ENCODE measurements at places on chromosomes 3 and 15.

GRCh38 chr3:25029820-25030219, 398.2 kb upstream of the RARB start:
- DNase-seq: no peak

DNA sequence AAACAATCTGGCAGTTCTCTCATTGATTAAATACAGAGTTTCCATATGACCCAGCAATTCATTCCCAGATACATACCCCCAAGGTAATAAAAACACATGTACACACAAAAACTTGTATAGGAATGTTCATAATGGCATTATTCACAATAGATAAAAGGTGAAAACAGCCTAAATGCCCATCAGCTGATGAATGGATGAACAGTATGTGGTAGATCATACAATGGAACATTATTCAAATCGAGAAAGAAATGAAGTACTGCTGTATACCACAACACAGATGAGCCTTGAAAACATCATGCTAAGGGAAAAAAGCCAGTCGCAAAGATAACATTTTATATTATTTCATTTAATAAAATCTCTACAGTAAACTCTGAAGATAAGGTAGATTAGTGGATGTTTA, 71.2 kb downstream of the SLTM start:
- no peak for DNase-seq

DNA sequence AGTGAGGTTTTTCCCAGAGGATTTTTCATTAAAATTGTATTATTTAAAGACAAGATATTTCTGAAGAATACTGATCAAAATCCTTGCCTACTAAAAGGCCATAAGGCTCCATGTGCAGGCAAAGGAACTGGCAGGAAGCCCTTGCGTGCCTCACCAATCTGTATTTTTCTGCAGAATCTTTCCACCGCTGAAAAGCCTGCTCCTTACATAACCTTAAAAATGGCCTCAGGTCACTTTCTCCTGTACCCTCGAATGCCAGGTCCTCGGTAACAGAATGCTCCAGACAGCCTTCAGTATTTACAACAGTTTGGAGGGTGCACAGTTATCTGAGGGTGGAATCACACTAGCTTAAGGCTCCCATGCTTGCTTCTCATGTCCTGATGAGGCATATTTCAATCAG, 3.2 kb downstream of the MORC1 start:
- no peak for DNase-seq

GRCh38 chr15:70195587-70196305, 98.0 kb upstream of the TLE3 start:
- DNase-seq: no peak

GRCh38 chr15:29278436-29279105, 8.9 kb upstream of the NSMCE3 start:
- no peak for DNase-seq

DNA sequence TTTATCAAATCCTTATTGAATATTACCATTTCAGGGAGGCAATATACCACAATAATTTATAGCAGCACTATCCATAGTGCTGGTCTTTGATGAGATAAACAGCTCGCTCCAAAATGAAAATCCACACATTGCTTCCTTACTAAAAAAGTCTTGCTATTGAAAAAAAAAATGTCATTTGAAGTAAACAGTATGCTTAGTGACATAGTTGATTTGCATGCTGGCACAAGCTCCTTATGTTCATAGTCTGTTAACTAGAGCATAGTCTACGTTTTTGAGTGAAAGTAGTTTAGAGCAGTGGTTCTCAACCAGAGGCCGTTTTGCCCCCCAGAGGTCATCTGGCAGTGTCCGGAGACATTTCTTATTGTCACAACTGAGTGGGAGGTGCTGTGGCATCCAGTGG, 249.4 kb upstream of the PDZRN3 start:
- DNase-seq: no peak

DNA sequence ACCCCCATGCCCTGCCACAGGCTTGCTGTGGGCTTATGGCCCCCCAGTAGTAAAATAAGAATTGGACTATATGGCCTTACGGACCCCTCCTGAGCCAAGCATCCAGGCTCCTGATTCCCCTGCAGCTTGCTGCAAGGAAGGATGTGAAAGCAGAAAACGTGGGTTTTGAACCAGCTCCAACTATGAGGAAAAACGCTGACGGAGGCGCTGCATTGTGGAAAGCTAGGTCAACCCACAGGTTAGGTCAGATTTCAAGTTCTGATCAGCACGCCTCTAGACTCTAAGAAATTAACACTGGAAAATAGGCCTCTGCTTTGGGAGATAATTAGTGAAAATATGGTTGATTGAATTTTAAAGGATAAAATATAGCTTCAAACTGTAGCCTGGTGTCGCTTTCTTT, 195.4 kb upstream of the HES1 start:
- no peak for DNase-seq

- no peak for DNase-seq
These were observed 8.7 kb upstream of the ZNF589 start for GRCh38 chr3:48232232-48232631.

DNA sequence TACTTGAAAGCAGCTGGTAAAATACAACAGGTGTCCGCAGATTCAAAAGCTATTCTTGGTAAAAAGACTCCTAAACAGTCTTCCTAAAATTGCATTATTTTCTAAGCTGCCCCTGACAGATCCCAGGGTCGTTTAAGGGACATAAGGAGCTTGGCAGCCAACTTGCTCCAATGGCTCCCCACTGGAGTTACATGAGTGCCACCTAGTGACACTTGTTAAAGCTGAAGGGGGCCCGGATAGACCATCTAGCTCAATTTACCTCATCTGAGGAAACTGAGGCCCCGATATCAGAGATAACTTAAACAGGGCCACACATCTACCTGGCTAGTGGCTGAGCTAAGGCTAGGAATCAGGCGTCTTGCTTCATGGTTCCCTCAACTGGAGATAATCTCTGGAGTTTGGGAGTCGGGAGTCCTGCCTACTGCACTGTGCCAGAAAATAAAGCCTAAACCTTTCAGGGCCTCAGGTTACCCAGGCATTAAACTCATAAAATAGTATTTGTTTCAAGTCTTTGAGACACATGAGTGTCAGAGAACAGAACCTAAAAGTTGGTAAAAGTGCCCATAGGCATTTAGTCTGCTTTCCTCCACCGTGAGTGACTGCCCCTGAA, 6.5 kb upstream of the TBC1D23 start:
- DNase-seq: no peak

DNA sequence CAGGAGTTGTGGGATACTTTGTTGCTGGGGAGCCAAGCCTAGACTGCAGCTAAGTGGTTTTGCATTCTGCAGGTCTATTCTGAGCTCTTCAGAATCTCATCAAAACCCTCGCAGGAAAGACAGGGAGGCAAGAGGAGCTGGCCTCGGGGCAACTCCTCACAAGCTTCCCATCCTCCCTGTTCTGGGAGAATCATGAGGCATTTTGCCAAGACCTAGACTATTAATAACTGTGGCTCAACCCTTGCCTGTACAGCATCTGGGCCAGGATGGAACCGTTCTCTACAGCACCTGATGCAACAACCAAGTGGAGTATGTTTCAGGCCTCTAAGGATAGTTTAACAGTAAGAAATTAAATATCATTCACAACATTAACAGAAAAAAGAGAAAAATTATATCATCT, 20.2 kb upstream of the SLC6A20 start:
- DNase-seq: no peak

DNA sequence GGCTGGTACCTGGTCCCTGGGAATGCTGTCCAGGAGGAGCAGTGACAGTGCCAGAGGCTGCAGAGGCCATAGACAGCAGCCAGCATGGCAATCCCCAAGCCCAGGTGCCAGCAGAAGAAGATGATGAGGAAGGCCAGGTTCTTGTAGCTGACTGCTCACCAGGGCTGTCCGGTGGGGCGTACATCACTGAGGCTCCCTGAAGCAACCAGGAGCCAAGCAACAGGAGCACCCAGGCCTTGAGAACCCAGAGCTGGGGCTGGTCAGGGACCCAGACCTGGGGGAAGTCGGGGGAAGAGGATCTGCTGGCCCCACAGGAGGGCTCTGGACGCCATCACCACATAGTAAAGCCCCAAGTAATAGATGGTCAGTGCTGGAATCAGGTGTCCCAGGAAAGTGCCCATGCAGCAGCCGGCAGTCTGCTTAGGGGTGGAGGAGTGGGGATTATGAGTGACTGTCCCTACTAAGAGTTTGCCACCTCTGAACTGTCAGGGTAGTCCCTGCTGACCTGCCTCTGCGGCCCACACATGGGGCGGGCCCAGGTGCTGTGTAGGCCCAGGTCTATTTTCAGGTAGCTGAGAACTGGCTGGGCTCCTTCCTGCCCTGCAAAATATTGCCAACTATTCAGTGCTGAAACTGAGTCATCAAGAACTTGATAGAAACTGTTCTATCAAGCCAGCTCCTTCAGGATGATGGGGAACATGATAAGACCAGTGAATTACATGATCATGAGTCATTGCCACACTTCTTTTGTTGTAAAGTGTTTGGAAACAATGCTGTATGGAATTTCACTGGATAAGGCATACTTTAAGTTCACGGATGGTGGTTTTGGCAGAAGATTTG, 68.7 kb downstream of the CHRD start:
- no peak for DNase-seq

DNA sequence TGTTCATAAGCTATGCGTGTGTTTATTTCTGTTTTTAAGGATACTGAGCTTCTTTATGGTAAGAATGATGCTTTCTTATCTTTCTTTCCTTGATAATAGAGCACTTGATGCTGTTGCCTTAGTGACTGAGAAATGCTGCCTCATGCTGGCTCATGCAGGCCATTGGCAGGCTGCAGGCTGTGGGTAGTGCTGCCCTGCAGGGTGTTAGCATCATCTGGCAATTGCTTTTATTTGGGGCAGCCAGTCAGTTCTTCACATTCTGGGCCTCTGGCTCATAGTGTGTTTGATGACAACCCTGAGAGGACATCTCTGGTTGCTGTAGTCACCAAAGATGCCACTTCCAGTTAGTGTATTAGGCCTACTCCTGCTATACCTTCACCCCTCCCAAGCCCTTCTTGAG, 66.2 kb upstream of the ONECUT1 start:
- no peak for DNase-seq

DNA sequence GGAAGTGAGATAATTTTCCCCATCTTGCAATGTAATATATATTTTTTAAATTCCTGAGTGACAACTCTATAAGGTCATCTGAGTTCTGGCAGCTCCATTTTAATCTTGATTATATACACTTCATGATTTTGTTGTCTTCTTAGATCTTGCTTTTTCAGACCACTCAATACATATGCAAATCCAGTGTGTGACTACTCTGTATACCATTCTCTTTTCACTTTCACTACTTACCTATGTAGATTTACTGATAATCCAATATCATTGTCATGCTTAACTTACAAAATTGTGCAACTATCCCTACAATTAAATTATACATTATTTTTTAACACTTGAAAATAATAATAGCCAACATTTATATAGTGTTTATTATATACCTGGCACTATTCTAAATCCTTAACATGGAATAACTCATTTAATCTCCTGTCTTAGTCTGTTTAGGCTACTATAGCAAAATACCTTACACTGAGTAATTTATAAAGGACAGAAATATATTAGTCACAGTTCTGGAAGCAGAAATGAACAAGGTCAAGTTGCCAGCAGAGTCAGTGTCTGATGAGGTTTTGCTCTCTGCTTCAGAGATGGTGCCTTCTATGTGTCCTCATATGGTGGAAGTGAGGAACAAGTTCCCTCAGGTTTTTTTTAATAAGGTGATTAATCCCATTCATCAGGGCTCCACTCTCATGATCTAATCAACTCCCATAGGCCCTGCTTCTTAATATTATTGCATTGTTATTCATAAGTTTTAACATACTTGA, 338.5 kb downstream of the TUSC7 start:
- DNase-seq: no peak
